ENCODE measurements at places on chromosomes 1 and 21. TPM values are rescaled to one million over a fixed set of nuclear protein-coding genes. Genes with fewer than 3 reads are reported as not detected.

Gene AJAP1
- 0.03 TPM for total RNA-seq

Gene TMEM125
- not detected for total RNA-seq

Gene FAM72C
- total RNA-seq: 3.6 TPM

Gene LRRC47
- total RNA-seq: 47.0 TPM

Gene PCBP3
- 5.7 TPM for total RNA-seq

Gene OR2T33
- not detected for total RNA-seq

Gene C1orf226
- 0.11 TPM for total RNA-seq

Gene HAX1
- total RNA-seq: 131 TPM

Gene LCE1A
- not detected for total RNA-seq

Gene SLC25A44
- total RNA-seq: 79.7 TPM

Gene TTC39A
- 0.38 TPM for total RNA-seq

Gene COL8A2
- 0.18 TPM for total RNA-seq

Gene MAP3K21
- total RNA-seq: 1.1 TPM

Gene EXO1
- 24.0 TPM for total RNA-seq

Gene VTCN1
- total RNA-seq: not detected

Gene NCF2
- 0.66 TPM for total RNA-seq

Gene AVPR1B
- total RNA-seq: not detected

Gene BSND
- total RNA-seq: not detected

Gene MYCL
- total RNA-seq: 0.18 TPM

Gene C8A
- not detected for total RNA-seq

Gene KLHL12
- total RNA-seq: 32.5 TPM

Gene TAL1
- 0.14 TPM for total RNA-seq

Gene LCE1E
- total RNA-seq: not detected

Gene LORICRIN
- total RNA-seq: not detected

Gene RNF2
- 26.7 TPM for total RNA-seq
